Nucleus accumbens (tissue), 56 donors: ENCODE measurements at places on chromosomes 12 and 14.
A peak's percentile ranks its signal among the peaks of the same experiment; 100 is the strongest.

DNA sequence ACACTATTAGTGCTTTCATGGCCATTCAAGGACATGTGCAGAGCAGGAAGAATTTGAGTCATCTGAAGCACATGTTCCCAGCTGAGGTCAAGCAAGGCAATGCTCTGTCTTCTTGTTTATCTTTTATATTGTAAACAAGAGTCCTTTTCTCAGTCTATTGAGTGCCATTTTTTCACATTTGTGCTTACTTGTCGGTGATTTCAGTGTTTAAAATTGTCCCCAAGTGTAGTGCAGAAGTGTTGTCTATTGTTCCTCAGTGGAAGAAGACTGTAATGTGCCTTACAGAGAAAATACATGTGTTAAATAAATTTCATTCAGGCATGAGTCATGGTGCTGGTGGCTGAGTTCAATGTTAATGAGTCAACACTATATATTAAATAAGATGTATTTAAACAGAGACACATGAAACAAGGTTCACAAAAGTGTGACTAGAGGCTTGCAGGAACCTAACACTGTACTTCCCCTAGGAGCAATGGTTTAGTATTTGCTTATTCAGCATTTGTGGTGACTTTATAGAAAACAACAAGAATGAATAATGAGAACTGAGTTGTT is 391.1 kb downstream of the LRIG3 start:
- DNase-seq = no peak

DNA sequence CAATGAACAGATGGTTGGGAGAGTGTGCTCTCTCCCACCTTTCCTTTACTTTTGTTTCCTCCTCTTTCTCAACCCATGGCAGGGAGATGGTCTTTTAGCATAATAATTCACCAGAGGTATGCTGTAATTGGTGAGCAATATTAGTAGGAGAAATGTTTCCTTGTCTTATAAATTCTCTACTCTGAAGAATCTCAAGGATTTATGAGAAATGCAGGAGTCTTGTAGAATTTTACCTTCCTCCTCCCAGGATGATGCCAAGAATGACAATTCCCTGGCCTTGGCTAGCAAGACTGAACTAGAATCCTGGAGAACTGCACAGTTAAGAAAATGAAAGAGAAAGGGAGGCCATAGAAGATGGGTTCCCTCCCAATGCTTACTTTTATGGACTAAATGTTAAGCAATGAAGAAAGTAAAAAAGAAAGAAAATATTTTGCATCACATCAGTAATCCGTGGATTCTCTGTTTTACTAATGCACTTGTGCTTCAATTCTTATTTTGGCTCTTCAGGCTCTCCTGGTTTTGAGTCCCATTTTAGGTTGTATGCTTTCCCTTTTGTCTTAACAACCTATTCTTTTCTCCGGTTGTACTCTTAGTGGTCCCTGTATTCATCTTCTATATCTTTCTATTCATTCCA is 192.9 kb upstream of the GARIN6 start:
- no peak for DNase-seq

GRCh38 chr14:85336817-85337216 is 193.1 kb upstream of the FLRT2 start:
- DNase-seq = no peak

DNA sequence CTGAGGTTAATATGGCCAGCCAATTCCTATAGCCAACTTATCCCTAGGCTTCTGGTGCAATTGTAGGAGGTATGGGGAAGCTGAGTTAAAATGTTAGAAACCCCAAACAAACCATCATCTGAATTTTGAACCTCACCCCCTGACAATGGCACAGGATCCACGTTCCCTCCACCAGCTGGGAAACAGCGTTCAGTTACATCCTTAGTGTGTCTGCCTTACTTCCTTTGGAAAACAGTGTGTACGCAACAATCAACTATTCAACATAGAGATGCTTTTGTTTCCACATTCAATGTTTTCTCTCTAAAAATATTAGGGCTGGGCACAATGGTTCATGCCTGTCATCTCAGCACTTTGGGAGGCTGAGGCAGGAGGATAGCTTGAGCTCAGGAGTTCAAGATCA is 203.4 kb downstream of the TTC7B start:
- DNase-seq = no peak

DNA sequence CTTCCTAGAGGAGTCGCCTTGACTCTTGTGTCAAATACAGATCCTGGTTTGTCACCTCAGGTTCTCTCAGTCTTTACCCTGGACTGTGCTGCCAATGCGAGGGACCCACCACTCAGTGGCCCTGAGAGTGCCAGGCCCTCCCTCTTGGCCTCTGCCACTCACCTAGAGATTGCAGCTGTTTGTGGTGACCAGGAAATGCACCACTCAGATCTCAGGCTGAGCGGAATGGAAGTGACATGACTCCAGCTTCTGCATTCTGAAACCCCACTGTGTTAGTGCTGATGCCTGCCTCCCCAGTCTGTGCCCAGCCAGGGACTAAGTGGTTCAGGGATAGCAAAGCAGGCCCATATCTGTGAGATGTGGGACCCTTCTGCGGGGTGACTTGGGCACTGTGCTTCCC is 27.8 kb upstream of the NEDD1 start:
- no peak for DNase-seq

DNA sequence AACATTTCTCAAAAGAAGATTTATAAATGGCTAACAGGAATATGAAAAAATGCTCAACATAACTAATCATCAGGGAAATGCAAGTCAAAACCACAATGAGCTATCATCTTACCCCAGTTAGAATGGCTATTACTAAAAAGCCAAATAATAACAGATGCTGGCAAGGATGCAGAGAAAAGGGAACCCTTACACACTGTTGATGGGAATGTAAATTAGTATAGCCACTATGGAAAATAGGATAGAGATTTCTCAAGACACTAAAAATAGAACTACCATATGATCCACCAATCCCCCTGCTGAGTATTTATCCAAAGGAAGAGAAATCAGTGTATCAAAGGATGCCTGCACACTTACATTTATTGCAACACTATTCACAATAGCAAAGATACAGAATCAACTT is 58.3 kb downstream of the GUCY2C start:
- no peak for DNase-seq

GRCh38 chr14:23578560-23579310 is at the start of gene JPH4:
JPH4 (minus strand) TSS chr14:23578790; CDS start chr14:23577453, 1,337 bp downstream.
- DNase-seq = peak; percentile 71

DNA sequence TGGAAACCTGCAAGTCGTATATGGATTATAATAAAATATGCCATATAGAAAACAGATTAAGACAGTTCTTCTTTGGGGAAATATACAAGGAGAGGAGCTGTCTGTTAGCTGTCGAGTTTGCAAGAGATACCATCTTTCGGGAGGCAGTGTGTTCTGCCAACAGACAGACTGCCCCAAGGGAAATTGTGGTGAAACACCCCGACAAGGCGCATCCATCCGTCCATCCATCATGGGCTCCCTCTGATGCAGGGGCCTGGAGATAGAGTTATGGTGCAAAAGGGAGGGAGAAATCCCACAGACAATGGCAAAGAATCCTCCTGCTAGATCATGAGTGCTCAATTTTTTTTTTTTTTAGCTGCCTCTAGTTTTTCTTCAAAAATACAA is 156.3 kb downstream of the DPF3 start:
- no peak for DNase-seq

DNA sequence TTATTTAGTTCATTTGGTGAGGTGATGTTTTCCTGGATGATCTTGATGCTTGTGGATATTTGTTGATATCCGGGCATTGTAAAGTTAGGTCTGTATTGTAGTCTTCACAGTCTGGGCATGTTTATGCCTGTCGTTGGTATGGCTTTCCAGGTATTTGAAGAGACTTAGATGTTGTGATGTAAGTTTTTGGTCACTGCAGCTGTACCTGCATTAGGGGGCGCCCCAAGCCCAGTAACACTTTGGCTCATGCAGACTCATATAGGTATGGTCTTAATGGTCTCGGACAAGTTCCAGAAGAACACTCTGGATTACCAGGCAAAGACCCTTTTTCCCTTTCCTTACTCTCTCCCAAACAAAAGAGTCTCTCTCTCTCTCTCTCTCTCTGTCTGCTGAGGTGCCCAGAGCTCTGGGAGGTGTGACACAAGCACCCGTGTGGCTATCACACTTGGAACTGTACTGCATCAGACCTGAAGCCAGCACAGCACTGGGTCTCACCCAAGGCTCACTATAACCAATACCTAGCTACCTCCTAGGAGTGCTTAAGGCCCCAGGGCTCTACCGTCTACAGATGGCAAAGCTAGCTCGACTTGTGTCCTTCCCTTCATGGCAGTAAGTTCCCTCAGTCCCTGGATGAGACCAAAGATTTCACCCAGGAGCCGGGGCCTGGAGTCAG is 425.8 kb upstream of the ATXN7L3B start:
- DNase-seq = no peak

DNA sequence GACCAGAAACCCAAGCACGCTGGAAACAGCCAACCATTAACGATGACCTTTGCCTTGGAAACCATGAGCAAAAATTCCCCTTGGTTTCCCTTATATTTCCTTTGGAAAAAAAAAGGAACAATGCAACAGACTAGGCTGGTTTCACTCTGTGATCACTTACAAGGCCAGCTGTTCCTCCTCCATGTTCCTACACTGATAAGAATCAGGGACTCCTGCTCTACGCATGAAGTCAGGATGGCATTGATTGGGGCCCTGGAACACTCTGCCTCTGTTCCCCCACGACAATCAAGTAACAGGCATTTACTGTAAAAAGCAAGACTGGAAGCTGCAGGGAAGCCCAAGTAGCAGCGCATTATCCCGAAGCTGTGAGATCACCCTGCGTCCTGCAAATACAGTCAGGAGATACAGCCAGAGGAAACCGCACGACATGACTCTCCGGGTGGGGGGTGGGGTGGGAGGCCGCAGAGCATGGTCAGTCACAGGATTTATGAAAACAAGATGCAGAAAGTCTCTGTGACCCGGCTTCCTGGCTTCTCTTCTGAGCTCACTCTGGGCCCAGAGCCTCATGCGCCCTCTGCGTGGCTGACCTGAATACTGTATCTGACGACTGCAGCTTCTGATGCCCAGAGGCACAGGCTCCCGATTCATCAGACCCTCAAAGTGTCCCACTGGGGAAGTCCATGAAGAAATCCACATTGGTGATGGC is 31.1 kb downstream of the SSH1 start:
- DNase-seq = peak; percentile 23

GRCh38 chr12:10722502-10722904 is 620 bp downstream of the YBX3 start:
- DNase-seq = no peak

GRCh38 chr12:26124446-26125399 is at the start of gene BHLHE41:
BHLHE41 (minus strand) TSS chr12:26125037; CDS start chr12:26124779, 258 bp downstream.
- peak; percentile 89 for DNase-seq

GRCh38 chr14:49512147-49512551 is 74.0 kb downstream of the RPS29 start:
- peak; percentile 3 for DNase-seq

- DNase-seq = no peak
These were observed 153.1 kb downstream of the TMEM117 start for GRCh38 chr12:43988838-43989560.

DNA sequence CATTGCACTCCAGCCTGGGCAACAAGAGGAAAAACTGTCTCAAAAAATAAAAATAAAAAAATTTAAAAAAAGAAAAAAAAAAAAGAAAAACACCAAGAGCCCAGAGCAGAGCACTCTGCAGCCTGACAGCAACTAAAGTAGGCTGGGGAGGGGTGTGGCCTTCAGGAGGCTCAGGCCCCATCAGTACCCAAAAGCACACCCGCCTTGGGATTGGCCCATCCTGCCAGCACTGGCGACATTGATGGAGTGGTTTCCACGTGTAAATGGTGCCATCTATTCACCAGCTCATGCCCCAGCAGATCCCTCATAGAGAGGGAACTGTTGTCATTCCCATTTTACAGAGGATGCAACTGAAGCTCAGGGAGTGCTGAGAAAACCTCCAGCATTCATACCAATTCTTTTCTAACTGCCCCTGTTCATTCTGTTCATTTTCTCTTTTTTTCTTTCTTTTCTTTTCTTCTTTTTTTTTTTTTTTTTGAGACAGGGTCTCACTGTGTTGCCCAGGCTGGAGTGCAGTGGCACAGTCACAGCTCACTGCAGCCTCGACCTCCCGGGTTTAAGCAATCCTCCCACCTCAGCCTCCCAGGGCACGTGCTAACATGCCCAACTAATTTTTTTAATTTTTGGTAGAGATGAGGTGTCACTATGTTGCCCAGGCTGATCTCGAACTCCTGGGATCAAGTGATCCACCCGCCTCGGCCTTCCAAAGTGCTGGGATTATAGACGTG is 89.3 kb downstream of the IRF2BPL start:
- DNase-seq = no peak

DNA sequence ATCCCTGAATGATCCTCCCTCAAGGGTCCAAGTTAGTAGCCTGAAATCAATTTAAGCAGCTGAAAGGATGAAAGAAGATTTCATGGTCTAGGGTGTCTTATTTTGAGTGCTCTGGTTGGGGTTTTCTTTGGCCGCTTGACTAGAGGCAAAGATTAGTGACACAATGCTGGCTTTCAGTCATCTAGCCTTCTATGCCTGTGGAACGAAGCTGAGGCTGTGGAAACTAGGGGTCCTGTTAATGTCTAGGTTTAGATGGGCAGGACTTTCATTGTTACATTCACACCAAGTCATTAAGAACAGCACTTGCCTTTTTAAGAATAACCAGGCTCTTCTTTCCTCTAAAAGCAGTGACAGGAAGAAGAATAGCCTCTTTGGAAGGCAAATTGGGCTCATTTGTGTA is 253.8 kb upstream of the E2F7 start:
- DNase-seq = no peak

GRCh38 chr12:65565601-65566560 is 258.4 kb upstream of the HMGA2 start:
- DNase-seq = no peak

- no peak for DNase-seq
These were observed 17.4 kb downstream of the CMKLR1 start for GRCh38 chr12:108321688-108322087.

DNA sequence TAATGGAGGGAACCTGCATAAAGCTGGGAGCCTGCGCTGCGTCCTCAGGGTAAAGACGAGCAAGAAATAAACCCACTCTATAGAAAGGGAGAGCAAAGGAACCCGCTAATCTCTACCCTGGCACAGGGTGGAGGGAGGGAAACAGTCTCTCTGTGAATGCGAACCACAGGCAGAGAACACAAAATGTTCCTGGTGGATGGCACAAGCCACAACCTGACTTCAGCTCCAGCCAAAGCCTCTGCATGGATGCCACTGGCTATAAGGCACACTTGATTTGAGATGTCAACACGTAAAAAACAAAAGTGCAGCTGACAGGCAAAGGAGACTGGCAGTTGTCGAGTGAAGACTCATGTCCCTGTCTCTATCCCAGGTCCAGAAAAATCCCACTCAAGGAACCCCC is 32.4 kb downstream of the CHGA start:
- no peak for DNase-seq
